Heart left ventricle (tissue), 16 donors: ENCODE measurements at places on chromosomes 5 and 9.
A peak's percentile ranks its signal among the peaks of the same experiment; 100 is the strongest.

DNA sequence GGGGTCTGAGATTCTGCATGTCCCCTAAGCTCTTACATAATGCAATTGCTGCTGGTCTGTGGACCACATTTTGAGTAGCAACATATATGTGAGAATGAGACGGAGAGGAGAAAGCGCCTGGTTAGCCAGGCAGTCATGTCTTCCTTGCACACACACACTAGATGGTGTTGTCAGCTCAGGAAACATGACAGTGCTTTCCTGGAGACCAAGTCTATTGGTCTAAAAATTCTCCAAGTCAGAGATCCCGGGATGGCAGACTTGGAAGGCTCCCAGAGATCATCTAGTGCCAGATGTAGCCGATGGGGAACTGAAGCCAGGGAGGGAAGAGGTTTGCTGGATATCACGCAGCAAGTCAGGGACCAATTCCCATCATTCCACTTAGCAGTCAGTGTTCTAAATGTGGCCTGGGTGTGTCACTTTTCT, 53.4 kb downstream of the GALNT12 start:
- DNase-seq: peak; percentile 84

DNA sequence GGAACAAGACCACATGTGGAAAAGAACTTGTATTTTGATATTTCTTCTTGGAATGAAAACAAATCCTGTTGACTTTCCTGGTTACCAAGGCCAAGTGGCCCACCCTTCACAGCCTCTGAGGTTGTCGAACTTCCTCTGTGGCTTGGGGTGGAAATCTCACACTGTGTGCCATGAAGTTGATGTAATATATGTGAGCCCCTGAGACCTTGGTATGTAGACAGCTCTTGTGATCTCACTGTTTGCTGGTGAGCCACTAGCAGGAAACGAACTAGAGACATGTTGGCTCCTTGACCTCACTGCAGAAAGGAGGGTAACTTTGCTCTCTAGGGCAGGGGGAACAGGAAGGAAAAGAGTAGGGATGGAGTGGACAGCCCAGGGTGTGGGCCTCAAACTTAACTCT, 159.4 kb downstream of the ARHGAP26 start:
- DNase-seq: no peak

- DNase-seq: no peak
Observed at GRCh38 chr9:38208206-38208901, 139.3 kb upstream of the SHB start.

DNA sequence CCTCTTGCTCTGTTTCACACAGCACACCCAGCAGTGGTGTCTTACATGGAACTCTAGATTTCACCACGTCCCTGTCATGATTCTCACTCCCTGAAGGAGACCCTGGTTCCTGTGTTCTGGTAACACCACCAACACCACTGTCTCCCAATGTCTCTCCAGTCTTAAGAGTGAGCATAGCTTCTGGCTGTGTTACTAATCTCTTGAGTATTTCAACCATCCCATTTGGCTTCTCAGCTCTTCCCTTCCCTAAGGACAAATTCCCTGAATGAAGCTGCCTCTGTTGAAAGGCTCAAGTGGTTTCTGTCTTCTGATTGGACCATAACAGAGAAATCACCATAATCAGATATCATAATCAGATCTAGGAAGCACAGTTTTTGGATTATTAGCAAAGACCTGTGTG, 311.8 kb downstream of the DNAH5 start:
- no peak for DNase-seq

DNA sequence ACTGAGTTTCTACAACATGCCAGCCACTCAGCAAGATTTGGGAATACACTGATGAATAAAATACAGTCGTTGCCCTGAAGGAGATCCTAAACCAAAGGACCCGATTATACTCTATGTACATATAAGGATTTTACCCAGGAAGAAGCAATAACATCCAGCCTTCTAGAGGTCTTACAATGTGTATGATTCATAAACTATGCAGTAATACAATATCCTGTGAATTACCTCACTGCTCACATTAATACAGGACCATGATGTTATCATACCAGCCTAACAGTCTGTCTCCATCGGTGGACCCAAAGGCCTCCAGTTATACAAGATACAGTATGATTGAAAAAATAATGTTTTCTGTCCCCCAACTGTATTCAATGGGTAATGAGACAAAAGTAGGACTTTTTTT, 310.5 kb upstream of the TRPM3 start:
- DNase-seq: no peak
